ENCODE measurements at places on chromosomes 7 and 10.

- no peak for DNase-seq
Measured at GRCh38 chr10:3789621-3790020, 4.6 kb upstream of the KLF6 start.

- no peak for DNase-seq
Measured at GRCh38 chr10:29811751-29812427, 177.1 kb upstream of the SVIL start.

GRCh38 chr7:34762764-34763163, 104.7 kb downstream of the NPSR1 start:
- no peak for DNase-seq

GRCh38 chr10:111650088-111650487, 533.5 kb downstream of the GPAM start:
- no peak for DNase-seq

DNA sequence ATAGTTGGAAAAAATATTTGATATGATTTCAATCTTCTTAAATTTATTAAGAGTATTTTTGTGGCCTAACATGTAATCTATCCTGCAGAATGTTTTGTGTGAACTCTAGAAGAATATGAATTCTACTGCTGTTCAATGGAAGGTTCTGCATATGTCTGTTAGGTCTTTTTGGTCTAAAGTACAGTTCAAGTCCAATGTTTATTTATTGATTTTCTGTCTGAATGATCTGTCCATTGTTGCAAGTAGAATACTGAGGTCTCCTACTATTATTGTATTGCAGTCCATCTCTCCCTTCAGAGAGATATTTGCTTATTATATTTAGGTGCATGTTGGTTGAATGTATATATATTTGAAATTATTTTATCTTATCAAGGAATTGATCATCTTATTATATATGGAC, 18.9 kb upstream of the DYNC1I1 start:
- no peak for DNase-seq

Data from stimulated activated effector memory CD8-positive, alpha-beta T cell treated with anti-CD3 and anti-CD28 coated beads, Interleukin-12 subunit alpha, Interleukin-12 subunit beta, amount 100 ng/mL, for 72 hours (primary cell).